Kidney epithelial cell (primary cell): ENCODE measurements at places on chromosomes 6 and 20. TPM values are rescaled to one million over a fixed set of nuclear protein-coding genes. Genes with fewer than 3 reads are reported as not detected.

GRCh38 chr6:53398247-53399026, 49.7 kb upstream of the ELOVL5 start:
- DNase-seq = no peak

DNA sequence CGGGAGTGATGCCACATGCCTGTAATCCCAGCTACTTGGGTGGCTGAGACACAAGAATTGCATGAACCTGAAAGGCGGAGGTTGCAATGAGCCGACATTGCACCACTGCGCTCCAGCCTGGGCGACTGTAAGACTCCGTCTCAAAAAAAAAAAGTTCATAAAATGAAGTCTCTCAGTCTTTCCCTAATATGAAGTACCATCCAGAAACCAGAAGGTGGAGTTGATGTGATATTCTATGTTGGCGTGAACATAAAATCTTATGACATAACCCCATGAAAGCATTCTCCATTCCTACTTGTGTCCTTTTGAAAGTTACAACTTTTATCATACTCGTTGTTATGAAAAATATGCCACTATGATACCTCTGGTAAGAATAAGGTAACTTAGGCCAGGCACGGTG, 5.7 kb downstream of the SOD2 start:
- DNase-seq = no peak

DNA sequence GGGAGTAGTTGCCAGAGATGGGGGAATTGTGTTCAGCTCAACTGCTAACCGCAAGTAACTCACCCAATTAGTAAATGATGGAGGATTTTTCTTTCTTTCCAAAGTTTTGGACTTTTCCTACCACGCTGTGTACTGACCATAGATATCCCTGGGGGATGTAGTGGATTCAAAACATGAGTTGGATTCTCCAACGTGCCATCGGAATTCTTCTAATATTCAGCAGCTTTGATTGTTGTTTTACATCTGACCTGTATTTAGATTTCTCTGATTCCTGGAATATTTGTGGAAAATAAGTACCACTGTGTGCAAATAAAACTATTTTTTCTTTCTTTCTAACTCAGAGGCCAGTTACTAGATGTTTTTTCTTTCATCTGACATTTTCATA, 1.1 kb downstream of the CCDC170 start:
- no peak for DNase-seq

DNA sequence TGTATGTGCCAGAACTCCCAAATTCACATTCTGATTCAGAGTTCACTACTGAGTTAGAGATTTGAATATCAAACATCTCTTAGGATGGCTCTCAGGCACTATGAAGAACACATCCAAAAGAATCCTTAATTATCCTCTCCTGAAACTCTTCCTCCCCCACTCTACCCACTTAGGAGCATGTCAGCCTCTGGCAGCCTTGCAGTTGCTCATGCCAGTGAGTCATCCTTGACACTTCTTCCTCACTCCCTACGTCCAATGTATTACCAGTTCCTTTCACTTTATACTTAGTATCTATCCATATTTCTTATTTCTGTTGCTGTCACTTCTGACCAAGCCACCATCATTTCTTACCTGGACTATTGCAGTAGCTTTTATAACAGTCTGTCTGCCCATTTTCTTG, 192.0 kb upstream of the IMPG1 start:
- DNase-seq = no peak

GRCh38 chr6:36663504-36664446, 14.7 kb upstream of the CDKN1A start:
- DNase-seq = no peak

- DNase-seq = no peak
Measured at GRCh38 chr20:19737025-19737424, 21.0 kb upstream of the RIN2 start.

DNA sequence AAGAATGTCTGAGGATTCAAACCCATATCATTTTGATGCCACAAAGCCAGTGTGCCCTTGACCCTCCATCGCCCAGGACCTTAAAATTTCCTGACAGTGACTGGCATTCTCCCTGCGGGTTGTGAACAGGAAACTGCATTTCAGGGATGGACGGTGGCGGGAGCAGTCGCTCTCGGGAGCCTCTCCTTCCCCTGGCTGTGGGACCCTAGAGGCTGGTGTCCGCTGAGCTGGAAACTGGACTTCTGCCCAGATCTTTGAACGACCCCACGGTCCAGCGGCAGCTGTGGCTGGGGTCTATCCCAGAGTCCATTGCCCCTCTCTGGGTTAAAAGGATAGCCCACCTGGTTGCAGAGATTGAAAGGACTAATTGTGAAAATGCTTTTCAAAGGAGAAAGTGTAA, 1.4 kb upstream of the SEC63 start:
- DNase-seq = no peak

DNA sequence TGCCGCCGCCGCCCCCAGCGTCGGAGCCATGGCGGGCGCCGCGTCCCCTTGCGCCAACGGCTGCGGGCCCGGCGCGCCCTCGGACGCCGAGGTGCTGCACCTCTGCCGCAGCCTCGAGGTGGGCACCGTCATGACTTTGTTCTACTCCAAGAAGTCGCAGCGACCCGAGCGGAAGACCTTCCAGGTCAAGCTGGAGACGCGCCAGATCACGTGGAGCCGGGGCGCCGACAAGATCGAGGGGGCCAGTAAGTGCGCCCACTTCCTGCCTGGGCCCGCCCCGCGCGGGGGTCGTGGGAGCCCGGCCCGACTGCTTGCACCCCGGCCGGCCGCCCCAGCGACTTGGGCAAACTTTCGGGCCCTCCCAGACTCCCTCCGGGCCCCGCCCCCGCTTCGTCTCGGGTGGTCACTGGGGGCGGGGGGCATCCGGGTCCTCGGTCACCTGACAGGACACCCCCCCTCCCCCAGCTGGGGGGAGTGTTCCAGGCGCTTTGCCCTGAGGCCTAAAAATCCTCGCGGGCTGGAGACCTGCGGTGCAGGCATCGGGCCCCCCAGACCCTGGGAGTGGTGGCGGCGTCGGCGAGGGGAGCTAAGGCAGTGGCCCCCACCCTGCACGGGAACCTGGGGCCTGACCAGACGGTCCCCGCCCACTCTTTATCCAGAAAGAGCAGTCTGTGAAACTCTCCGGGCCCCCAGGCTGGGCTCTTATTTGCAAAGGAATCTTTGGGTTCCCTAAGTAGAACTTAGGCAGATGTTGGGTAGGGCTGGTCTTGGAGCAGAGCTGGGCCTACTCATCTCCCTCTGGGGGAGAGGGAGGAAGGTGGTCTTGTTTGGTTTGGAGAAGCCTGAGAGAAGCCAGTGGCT, 501 bp downstream of the PLCG1 start:
- no peak for DNase-seq

- DNase-seq = no peak
Measured at GRCh38 chr6:21869085-21869771, 275.7 kb downstream of the SOX4 start.

GRCh38 chr6:10441004-10441654, 26.3 kb upstream of the TFAP2A start:
- DNase-seq = peak; percentile 100

DNA sequence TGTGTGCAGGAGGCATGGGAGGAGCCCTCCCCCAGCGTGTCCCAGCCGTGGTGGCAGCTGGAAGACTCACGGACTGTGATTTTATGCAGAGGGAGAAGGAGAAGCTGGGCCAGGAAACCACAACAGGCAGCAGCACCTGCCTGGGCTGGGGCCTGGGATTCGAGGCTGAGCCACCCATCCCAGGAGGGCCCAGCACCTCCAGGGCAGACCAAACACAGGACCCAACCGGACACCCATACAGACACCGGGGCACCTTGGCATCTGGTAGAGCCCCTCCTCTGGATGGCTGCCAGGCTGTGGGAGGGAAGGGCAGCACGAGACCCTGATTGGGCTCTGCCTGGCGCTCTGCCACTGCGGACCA, 41.7 kb upstream of the CHRNA4 start:
- DNase-seq = no peak

DNA sequence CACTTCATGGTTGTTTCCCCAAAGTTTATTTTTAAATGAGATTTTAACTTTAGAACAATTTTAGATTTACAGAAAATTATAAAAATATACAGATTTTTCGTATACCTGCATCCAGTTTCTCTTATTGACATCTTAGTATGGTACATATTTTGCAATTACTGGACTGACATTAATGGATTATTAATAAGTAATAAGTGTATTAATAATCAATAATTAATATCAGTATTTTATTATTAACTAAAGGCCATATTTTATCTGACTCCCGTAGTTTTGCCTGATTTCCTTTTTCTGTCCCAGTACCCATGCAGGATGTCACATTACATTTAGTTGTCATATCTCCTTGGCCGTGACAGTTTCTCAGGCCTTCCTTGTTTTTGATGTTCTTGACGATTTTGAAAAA, 307.0 kb downstream of the C6orf118 start:
- no peak for DNase-seq

DNA sequence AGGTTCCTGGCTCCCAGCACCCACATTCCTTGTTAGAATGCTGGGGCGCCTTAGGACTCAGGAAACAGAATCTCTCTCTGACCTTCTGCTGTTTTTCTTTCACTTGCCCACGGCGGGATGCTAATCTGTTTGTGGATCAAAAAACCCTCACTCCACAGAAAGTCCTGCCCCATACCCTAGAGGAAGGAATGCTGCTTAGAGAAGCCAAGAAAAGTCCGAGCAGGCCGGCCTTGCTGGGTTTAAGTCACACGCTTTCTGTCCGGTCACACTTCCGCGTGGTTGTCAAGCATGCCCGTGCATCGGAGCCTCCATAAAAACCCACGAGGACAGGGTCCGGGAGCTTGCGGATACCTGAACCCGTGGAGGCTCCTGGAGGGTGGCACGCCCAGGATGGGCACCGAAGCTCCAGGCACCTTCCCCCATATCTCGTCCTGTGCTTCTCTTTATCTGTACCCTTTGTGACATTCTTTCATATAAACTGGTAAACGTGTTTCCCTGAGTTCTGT, 223.1 kb downstream of the NRN1 start:
- DNase-seq = no peak

The TLDC2 gene
- 0.14 and 0.25 TPM in 2 replicates for total RNA-seq

The TSPO2 gene
- total RNA-seq = not detected in 2 replicates

The RIMS1 gene
- 0.38 and 0.55 TPM in 2 replicates for total RNA-seq

The PLAGL1 gene
- total RNA-seq = 9.5 and 10.9 TPM in 2 replicates

The CLVS2 gene
- total RNA-seq = 0.04 and 0.07 TPM in 2 replicates

The BMP7 gene
- total RNA-seq = 21.8 and 30.5 TPM in 2 replicates

The IMPG1 gene
- total RNA-seq = not detected in 2 replicates

The PAX1 gene
- total RNA-seq = not detected in 2 replicates
